Tibial artery (tissue), 4 donors: ENCODE measurements at places on chromosomes 16 and 17.

GRCh38 chr17:2297023-2297422 lies 6.6 kb downstream of the SMG6 start:
- DNase-seq = no peak

DNA sequence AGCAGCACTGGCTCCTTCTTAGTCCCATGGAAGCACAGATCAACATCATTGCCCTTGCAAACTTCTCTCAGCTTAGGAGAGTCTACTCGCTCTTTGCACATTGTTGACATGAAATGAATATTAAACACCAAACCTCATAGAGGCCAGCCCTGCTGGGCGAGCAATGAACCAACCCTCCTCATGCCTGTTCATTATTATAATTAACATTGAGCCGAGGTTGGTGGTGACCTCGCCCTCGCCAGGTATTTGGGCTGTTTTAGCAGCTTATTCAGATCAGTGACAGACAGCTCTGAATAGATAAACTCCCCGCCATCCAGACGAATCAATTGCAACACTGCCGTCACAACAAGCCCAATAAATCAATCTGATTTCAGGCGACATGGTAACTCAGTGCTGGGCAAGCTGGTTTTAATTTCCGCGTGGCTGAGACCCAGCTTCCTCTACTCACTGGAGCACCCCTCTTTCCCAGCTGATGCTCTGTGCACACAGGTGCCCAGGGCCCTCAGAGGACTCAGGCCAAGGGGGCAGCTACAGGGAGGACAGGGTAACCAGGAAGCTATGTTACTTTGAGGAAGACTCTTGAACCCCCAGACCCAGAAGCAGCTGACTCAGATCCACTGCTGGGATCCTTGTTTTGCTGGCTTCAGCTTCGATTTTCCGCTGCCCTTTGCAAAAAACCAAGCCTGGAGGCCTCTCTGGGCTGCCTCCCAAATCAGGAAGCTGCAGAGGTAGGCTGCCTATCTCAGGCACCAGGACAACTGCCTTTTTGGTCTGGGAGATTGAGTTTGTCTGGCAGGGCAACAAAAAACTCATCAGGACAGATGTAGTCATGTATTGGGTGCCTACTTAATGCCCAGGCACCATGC lies 10.7 kb upstream of the SEZ6 start:
- DNase-seq = no peak

DNA sequence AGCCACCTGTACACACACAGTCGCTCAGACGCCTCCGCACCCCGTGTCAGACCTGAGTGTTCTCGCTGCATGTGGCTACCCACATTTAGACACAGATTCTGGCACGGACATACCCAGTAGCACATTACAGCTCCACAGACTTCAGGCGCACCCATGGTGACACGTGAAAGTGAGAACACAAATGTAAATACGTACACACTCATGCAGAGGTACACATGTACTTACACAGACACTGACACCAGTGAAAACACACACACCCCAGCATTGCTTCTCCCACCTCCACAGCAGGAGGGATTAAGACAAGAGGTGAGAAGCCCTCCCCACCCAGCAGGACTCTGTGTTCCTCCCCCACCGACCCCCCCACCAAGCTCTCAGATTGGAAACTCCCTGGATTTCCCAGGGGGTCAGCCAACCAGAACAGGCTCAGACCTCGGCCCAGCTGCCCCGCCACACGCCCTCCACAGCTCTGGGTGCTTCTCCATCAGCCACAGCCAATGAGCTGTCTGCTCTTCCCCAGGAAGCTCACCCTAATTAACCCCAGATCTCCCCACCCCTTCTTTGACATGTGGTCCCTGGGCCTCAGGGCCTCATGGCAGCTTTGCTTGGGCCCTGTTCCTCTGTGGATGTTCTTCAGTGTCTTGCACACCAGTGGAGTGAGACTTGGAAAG lies 5.3 kb upstream of the FOXN1 start:
- DNase-seq = no peak

- no peak for DNase-seq
Measured at GRCh38 chr16:8851761-8852403, 16.9 kb downstream of the CARHSP1 start.

GRCh38 chr17:39591958-39592954 lies 15.5 kb downstream of the NEUROD2 start:
- DNase-seq = no peak
